ENCODE measurements at places on chromosomes 16 and 17.

DNA sequence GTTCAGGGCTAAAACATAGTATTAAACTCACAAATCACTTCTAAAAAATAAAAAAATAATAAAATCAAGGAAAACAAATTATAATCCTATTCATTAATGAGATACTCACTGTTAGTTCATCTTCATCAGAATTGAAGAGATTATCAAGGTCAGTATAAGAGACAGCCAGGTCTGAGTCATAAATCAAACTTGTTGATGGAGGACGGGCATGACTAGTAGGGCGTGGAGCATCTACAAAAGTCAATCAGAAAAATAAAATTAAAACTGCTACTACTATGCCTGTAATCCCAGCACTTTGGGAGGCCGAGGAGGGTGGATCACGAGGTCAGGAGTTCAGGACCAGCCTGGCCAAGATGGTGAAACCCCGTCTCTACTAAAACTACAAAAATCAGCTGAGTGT lies 59.1 kb upstream of the INTS2 start:
- no peak for DNase-seq

- no peak for DNase-seq
Measured at GRCh38 chr17:63624531-63624880, 2.3 kb downstream of the MAP3K3 start.

DNA sequence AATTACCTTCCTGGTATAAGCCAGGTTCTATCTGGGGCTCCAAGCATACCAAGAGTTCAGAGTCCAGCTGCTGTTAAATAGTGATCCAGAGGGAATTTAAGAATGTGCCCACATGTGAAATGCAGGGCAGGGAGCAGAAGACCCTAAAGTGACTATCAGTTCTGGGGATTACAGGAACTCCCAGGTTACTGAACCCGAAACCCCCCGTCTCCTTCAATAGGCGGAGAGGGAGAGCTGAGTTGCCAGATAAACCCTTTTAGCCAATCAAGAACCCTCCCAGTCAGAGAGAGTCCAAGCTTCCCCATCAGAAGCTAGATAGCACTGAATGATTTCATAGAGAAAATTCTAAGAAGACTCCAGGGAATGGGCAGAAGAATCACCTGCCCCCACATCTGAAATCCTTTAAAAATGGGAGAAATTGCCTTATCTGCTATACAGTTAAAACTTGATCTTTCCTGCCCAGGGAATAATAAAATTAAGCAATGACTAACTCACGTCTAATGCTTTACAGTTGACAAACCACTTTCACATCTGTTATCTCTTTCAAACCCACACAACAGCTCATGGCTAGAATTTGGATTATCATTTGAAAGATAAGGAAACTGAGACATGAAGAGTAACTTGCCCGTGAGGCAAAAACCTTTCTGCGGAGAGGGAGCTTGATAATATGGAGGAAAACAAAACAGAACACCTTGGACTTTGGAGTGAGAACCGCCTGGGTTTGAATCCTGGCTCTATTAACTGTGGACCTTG lies 10.2 kb downstream of the NOG start:
- no peak for DNase-seq

DNA sequence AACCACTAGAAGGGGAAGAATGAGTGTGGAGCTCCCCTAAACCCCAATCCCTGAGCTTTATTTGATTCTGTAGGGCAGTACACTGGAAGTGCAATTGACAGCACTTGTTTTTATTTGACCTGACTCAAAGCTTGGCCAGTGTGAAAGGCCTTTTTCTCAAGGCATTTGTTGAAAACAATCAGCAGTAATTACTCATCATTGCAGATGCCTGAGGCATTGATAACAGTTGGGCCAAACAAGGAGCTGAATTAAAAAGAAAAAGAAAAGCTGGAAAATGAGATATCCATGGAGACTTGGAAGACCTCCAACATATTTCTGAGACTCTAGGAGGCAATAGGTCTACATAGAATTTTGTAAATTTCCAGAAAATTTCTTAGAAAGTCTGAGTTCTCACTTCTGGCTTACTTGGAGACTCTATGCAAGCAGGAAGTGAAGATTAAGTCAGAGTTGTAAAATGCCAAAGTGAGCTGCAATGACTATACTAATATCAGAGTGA lies 200.8 kb upstream of the KCNJ16 start:
- DNase-seq: no peak

DNA sequence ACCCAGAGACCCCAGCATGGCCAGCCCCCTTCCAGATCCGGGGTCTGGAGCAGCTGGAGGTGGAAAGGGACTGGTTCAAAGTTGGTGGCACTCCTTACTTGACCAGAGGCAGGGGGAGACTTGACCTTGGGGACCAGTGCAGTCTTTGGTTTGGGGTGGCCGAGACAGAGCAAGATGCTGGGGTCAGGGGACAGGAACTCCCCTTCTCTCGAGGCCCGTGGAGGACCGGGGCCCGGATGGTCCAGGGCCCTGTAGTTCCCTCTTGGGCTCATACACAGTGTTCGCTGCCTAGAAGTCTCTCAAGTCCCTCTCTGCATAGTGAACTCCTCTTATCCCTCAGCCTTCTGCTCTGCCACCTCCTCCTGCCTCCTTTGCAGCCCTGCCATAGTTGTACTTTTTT lies 601 bp upstream of the PRSS33 start:
- DNase-seq: no peak

- DNase-seq: no peak
Measured at GRCh38 chr16:31876951-31877828, 3.6 kb downstream of the ZNF267 start.

All from lung (tissue), 17 donors.